ENCODE measurements at places on chromosomes 6 and 20.

- DNase-seq: no peak
Measured at GRCh38 chr6:43768983-43769525, 957 bp upstream of the VEGFA start.

- no peak for DNase-seq
Measured at GRCh38 chr20:52305024-52305645, 113.6 kb upstream of the ZFP64 start.

- DNase-seq: no peak
Measured at GRCh38 chr6:18245642-18246041, 18.7 kb downstream of the DEK start.

DNA sequence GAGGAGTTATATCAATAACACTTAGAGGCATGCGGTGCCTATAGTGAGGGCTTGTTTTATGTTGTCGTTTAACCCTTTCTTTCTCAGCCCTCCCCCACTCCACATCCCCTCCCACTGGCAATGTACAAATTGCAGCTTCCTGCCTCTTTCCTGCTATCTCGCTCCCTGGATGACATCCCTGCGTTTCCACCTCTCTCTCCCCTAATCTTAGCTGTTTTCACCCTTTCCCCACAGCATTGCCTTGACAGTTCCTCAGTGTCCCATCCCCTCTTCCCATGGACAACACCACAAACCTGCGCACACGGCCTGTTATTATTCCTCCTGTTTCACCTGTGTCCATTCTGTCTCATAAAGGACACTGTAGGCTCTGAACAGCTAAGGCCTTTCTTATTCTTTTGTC is 34.5 kb downstream of the MYB start:
- DNase-seq: no peak

GRCh38 chr20:8474027-8474668 is 342.1 kb downstream of the PLCB1 start:
- DNase-seq: no peak

GRCh38 chr6:157145656-157146285 is 177.5 kb downstream of the TMEM242 start:
- DNase-seq: no peak

DNA sequence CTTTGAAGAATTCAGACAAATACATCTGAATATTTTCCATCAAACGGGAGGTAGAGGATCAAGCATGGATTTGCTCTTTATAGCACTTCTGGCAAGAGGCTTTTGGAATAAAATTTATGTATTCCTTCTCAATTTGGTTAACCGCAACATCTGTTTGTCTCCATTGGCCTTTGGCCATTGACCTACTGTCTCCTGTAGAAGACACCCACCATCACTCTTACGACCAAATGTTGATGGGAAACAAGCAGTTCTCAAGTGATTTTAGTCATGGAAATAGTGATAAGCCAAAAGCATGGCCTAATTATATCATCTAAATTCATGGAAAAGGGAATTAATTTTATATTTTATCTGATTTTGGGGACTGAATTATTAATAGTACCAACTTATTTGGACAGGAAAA is 591.9 kb downstream of the CD109 start:
- no peak for DNase-seq

GRCh38 chr6:21953831-21954801 is 342.7 kb downstream of the PRL start:
- no peak for DNase-seq

DNA sequence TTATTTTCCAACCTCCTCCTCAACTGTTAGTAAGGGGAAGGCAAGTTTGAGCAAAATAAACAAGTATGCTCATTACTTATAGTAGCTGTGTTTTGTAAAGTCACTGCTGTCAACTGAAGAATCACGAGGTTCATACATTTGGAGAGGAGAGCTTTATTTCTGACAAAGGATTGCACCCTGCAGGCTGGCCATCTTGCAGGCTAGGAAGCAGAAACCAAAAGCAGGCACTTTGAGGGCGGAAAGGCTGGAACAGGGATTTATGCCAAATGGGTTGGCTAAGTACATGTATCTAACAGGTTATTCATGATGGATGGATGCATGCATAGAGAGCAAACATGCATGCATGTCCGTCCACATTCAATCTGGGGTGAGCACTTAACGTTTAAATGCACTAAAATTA is 46.7 kb downstream of the PSMB1 start:
- peak; percentile 75 for DNase-seq

- no peak for DNase-seq
Measured at GRCh38 chr20:36135159-36135558, 19.4 kb upstream of the EPB41L1 start.

DNA sequence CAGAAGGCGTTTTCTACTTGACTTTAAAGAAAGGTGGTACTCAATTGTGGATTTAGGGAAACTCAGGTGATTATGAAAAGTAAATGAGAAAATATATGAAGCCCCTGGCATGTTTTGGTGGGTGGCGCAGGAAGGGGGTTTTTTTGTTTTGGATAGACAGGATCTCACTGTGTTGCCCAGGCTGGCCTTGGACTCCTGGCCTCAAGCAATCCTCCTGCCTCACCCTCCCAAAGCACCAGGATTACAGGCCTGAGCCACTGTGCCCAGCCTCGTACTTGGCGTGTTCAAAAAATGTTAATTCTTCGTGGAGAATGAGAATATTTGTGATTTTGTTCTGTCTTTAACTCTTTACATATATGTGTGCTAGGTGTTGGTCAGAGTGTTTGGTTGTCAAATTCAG is 32.1 kb upstream of the C20orf144 start:
- no peak for DNase-seq

GRCh38 chr20:63177134-63177784 is 38.7 kb downstream of the YTHDF1 start:
- DNase-seq: peak; percentile 82

- no peak for DNase-seq
Measured at GRCh38 chr20:10314198-10314597, 95.6 kb downstream of the SNAP25 start.

GRCh38 chr6:151992091-151992490 is 184.6 kb downstream of the ESR1 start:
- no peak for DNase-seq

GRCh38 chr6:121439926-121440325 is 4.5 kb downstream of the GJA1 start:
- no peak for DNase-seq

GRCh38 chr6:19289457-19289856 is 547.7 kb upstream of the ID4 start:
- DNase-seq: no peak

DNA sequence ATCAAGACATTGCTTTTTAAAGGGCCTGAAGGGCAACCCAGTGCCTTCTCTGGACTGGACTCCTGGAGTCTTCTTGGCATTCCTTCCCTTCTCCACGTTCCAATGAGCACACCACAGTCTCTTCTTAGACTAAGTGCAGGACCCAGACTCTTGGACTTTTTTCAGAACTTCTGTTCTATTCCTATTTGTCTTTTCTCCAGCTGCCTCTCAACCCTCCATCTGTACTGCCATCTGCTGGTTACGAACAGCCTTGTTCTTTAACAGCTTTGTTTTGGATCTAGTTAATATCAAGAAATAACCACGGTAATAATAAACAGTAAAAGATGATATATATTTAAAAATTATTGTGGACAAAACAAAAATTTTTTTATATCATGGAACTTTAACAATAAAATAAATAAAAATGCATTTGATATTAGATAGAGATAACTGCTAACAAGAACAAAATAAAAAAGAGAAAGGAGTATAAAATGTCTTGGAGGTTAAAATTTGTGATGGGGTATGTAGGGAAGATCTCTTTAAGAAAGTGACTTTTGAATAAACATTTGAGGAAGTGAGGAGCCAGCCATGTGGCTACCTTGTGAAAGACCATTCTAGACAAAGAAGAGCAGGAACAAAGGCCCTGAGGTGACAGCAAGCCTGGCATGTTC is 105.1 kb upstream of the HCRTR2 start:
- peak; percentile 35 for DNase-seq

DNA sequence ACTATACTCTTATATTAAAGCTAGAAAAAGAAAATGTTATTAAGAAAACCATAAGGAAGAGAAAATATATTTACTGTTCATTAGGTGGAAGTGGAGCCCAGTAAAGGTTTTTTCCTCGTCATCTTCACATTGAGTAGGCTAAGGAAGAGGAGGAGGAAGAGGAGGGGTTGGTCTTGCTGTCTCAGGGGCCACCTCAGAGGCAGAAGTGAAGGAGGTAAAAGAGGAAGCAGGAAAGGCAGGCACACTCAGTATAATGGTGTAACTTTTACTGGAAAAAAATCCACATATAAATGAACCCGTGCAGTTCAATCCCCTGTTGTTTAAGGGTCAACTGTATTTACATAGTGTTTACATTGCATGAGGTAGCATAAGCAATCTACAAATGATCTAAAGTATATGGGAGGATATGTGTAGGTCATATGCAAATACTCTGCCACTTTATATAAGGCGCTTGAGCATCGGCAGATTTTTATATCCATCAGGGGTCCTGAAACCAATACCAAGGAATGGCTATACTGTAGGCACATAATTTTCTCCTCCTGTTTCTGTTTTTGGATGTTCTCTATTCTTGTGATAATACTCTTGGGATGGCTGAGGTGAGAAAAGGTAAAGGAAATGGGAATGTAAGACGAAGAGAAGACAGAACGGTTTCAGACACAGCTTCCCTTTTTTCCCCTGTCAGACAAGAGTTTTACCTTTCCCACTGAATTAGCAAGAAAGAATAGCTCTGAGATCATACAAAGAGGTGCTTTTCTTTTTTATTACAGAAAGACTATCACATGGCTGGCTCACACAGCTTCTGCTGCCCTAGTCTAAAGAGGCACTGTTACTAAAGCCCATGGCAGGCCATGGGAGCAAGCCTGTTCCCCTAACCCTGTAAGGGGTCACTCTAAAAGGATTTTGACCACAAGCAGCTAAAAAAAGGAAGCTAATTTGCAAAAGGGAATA is 59.9 kb downstream of the NUDT3 start:
- DNase-seq: no peak

GRCh38 chr6:158337332-158337731 is 25.1 kb downstream of the TULP4 start:
- DNase-seq: peak; percentile 95

- no peak for DNase-seq
Measured at GRCh38 chr20:19778404-19778803, 20.3 kb downstream of the RIN2 start.

GRCh38 chr6:105024803-105025202 is 67.9 kb downstream of the LIN28B start:
- no peak for DNase-seq

GRCh38 chr20:32924781-32925180 is 66.1 kb downstream of the EFCAB8 start:
- no peak for DNase-seq

DNA sequence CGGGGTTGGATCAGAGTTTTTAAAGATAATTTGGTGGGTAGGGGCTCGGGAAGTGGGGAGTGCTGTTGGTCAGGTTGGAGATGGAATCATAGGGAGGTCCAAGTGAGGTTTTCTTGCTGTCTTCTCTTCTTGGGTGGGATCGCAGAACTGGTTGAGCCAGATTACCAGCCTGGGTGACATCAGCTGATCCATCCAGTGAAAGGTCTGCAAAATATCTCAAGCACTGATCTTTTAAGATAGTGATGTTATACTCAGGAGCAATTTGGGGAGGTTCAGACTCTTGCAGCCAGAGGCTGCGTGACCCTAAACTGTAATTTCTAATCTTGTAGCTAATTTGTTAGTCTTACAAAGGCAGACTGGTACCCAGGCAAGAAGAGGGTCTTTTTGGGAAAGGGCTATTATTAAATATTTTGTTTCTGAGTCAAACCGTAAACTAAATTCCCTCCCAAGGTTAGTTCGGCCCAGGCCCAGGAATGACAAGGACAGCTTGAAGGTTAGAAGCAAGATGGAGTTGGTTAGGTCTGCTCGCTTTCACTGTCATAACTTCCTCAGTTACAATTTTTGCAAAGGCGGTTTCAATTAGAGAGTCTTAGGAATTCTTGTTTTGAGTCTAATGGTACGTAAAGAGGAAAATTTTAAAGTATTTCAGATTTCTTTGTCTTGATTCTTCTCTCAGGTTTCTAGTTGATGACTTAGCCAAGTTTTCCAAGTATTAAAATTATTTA is 53.1 kb downstream of the SCAF8 start:
- no peak for DNase-seq

DNA sequence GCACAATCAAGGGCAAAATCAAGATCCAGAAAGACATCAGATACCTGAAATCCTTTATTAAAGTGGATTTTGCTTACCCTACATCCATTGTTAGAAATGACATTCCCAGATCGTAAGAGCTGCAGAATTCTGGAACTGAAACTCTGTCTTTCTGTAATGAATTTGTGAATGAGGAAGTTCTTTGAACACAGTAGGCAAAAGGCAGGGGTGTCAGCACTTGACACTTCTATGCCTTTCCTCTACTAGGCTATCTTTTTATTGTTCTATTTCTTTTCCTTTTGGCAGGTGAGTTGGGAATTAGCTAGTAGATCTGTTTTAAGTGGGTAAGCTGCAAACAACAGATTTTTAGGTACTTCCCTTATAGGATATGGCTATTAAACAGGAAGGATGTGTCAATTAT is 126.3 kb downstream of the CARMIL1 start:
- no peak for DNase-seq

GRCh38 chr20:46720019-46720418 is 10.6 kb downstream of the SLC2A10 start:
- no peak for DNase-seq

DNA sequence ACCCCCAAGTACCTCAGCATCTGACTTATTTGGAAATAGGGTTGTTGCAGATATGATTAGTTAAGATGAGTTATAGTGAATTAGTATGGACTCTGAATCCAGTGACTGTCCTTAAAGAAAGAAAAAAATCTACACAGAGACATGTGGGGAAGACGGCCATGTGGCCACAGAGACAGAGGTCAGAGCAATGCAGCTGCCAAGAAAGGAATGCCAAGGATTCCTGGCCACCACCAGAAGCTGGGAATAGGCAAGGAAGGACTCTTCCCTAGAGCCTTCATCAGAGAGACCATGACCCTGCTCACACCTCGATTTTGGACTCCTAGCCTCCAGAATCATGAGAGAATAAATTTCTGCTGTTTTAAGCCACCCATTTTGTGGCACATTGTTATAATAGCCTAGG is 81.8 kb downstream of the FYN start:
- DNase-seq: peak; percentile 44

- DNase-seq: no peak
Measured at GRCh38 chr6:32460528-32460927, 20.8 kb downstream of the HLA-DRA start.

GRCh38 chr6:74939151-74939708 is 266.6 kb downstream of the COL12A1 start:
- DNase-seq: no peak

DNA sequence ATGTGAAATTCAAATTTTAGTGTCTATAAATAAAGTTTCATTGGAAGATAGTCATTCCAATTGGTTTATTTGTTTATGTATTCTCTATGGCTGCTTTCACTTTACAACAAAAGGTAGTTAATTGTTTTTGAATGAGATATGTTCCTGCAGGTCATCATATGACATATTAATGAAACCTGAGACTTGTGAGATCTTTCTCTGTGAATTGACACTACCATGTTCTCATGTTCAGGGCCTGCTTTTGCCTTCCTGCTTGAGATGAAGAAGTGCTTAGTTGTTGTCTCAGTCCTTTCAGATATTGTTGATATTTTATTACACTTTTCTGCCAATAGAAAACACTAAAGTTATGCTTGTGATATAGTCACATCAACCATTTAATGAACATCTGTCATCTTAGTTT is 132.5 kb downstream of the UTRN start:
- DNase-seq: no peak
